ENCODE measurements at places on chromosomes 1 and 21.

- no peak for DNase-seq
Measured at GRCh38 chr1:190019717-190020116, 457.9 kb downstream of the BRINP3 start.

- no peak for DNase-seq
Measured at GRCh38 chr1:207919523-207920170, 8.7 kb upstream of the CD34 start.

GRCh38 chr1:111909030-111909429, 80.4 kb downstream of the KCND3 start:
- DNase-seq = no peak

- DNase-seq = no peak
Measured at GRCh38 chr1:22671999-22672398, 19.0 kb downstream of the C1QB start.

DNA sequence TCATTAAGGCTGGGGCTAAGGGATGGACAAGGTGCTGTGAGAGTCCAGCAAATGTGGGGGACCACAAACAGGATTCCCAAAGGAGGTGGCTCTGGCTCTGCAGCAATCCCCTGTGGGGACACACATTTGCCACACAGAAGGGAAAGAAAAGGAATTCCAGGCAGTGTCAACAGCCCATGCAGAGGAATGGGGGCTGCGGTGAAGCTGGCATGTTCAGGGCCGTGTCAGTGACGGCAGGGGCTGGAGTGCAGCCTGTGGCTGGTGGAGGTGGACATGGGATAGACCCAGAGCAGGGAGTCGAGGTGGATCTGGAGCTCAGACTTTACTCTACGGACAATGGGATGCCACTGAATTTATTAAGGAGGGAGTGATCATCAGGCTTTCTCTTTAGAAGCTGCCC, 183.2 kb downstream of the TRABD2B start:
- DNase-seq = no peak

- DNase-seq = no peak
Measured at GRCh38 chr1:41404308-41404761, 43.1 kb downstream of the FOXO6 start.

- no peak for DNase-seq
Measured at GRCh38 chr1:184426278-184426674, 39.4 kb downstream of the C1orf21 start.

- DNase-seq = peak; percentile 34
Measured at GRCh38 chr1:156160743-156161171, 7.4 kb downstream of the SEMA4A start.

GRCh38 chr1:41380979-41381691, 19.9 kb downstream of the FOXO6 start:
- DNase-seq = no peak

- DNase-seq = no peak
Measured at GRCh38 chr21:35602811-35603362, 457.4 kb downstream of the SETD4 start.

- no peak for DNase-seq
Measured at GRCh38 chr1:107124694-107125093, 16.1 kb upstream of the NTNG1 start.

GRCh38 chr21:35059742-35060141, 10.6 kb upstream of the RUNX1 start:
- no peak for DNase-seq

DNA sequence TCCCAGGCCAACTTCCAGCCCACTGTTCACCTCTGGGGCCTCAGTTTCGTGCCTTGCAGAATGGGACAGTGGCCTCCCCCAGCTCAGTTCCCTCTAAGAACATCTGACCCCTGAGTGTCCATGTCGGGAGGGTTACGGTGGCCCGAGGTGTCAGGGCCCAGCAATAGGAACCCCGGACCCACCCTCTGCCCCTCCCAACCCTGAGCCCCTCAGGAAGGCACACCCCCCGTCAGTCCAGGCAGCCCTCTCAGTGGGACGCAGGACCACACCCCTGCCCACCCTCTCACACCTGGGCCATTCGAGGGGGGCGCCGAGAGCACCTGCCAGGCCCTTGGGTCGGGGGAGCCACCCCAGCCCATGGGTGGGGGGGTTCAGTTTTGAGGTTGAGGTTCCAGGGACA, 447 bp downstream of the TTC34 start:
- no peak for DNase-seq

GRCh38 chr1:185759061-185759460, 24.9 kb downstream of the HMCN1 start:
- DNase-seq = no peak

DNA sequence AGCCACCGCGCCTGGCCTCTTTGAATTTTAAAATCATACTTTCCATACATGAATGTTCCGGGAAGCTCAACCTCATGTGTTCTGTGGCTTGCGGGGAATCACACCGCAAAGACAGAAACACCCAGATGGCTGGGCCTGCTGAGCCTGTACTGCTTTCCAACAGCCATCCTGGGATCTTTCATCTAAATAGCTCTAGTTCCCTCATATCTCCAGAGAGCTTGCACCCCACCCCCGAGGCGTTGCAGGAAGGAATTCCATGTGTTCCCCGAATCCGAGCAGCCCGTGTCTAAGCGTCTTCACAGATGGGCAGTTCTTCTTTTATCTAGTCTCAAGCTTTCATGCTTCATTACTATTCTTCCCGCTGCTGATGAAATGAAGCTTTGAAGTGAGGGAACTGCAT, 66.4 kb downstream of the IGSF21 start:
- no peak for DNase-seq

DNA sequence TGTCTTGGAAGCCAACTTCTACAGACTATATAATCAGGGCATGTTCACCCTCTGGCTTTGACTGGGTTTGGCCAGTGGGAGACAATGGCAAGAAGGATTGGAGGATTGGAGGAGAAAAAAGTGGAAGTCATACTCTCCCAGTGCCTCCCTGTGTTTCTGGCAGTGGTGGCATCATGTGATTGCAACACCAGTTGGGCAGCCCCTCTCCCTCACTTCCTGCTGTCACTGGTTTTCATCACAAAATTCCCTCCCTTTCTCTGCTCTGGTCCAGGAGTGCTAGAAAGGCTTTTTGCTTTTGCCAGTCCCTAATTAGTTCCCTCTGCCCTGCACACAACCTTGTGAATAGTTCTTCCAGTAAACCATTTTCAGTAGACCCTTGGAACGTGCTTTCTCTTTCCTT, 3.7 kb upstream of the QSOX1 start:
- no peak for DNase-seq

GRCh38 chr1:147236959-147237791, 5.3 kb upstream of the CHD1L start:
- DNase-seq = no peak

DNA sequence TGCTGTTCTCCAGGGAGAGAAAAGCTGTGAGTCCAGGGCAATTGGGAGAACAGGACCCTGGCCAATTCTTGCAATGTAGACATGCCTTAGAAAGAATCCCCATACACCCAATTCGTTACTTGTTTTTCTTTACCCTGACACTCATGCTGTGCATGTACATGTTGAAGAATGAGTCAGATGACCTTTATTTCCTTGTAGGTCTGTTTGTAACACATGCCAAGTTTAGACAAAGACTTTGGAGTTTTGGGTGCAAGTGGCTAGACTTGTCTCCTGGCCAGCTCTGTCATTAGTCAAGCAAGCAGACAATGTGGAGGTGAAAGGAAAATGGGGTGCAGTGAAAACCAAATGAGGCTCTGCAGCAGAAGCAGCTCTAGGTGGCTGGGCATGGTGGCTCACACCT, 38.1 kb downstream of the GNPAT start:
- DNase-seq = no peak

GRCh38 chr1:93021539-93022134, 57.4 kb upstream of the MTF2 start:
- DNase-seq = no peak

DNA sequence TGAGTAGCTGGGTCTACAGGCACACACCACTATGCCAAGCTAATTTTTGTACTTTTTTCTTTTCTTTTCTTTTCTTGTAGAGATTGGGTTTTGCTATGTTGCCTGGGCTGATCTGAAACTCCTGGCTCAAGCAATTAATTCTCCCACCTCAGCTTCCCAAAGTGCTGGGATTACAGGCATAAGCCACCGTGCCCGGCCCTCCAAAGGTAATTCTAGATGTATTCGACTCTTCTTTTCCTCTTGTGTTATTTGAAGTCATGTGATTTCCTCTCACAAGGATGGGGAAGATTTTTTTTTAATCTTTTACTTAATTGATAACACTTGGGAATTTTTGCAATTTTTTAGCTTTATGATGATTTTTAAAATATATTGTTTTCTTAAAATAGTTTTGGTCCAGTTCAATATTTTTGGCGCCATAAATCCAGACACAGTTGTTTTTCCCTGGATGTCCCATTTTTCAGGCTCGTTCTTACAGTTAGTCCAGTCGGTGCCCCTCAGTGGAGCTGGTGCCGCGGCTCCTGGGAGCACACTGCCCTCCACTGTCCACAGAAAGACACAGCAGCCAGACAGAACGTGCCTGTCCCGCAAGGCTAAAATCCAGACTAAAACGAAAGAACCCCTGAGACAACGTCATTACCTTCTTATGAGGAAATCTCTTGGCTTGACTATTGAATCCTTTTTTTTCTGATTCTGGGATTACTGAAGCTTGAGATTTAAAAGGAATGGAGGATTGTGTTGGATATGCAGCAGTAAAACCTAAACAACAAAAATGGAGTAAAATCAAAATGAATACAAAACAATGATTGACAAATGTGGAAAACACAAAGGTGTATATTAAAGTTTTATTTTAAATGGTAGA, 22.4 kb downstream of the STPG1 start:
- peak; percentile 43 for DNase-seq

- DNase-seq = peak; percentile 71
Measured at GRCh38 chr1:21270086-21270689, 20.1 kb downstream of the ECE1 start.

DNA sequence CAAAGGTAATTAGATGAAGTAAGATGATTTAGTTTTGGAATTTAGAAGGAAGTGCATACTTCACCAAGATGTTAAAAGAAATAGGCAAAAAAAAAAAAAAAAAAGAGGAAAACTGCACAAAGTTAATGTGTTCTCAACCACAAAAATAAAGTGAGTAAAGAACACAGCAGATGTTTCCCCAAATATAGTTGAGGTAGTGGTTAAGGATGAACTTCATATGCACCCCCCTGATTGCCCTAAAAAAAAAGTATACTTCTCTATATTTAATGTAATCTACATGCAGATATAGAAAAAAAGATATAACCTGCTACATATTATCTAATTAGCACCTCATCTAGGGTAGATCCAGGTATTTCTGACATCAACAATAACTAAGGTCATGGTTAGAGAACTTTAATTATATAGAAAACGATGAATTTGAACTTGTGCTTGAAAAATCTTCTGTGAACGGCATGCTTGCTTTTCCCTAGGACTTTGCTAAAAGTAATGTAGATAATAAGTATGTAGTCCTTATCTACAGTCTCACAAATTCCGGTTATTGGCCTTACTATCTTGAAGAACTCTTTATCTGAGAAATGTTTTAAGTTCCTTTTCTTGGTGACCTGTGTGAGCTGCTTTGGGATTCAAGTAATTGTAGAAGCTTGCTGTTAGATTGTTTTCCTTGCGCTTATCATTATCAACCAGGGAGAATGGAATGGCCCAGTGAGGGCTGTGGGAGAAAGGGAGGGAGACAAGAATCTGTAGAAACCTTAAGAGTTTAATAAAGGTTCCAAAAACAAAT, 70.1 kb upstream of the LRRC7 start:
- DNase-seq = no peak

DNA sequence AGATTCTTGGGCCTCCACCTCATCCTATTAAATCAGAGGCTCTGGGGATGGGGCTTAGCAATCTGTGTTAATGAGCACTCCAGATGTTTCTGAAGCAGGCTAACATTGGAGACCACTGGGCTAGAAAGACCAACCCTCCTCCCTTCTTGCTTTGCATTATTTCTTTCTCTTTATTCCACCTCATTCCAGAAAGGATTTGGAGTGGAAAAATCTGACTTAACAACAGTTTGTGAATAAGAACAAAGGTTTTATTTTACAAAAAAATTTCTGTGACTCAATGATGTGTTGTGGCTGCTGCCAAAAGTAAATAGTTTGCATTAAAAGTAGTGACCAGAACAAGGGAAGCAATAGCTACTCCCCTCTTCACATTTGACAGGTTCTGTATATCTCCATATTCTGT, 79.4 kb downstream of the TGFB2 start:
- DNase-seq = no peak

- no peak for DNase-seq
Measured at GRCh38 chr1:167716000-167716271, 5.8 kb upstream of the MPZL1 start.

DNA sequence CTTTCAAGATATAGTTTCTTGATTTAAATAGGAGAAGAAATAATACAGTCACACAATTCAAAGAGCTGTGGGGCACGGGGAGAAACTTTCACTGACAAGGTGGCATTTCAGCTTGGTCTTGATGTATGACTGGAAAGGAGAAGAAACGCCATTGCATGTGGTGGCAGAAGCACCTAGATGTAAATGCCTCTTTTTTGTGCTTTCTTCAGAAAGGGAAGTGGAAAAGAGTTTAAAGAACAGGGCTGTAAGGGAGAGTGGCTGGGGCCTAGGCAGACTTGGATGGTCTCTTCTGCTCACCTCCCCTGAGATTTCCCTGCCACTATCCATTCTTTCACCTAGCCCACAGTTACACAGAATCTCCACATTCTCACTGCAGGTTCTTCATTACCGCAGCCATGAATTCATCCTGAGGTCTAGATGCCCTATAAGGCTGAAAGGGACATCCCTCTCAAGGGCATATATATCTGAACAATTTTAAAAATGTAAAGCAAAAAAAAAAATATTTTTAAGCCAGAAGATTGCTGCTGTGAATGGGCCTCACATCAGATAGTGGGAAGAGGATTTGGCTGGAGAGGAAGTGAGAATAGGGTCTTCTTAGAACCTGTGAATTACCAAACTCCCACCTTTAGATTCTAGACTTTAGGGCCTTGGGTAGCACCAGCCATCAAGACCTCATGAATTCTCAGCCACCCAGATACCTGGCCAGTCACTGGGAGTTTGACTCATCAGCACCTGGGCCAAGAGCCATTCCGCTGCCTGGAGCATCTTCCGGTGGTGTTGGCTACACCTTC, 23.4 kb downstream of the CACNA1E start:
- no peak for DNase-seq

GRCh38 chr1:24317081-24317480, 2.1 kb upstream of the GRHL3 start:
- no peak for DNase-seq

DNA sequence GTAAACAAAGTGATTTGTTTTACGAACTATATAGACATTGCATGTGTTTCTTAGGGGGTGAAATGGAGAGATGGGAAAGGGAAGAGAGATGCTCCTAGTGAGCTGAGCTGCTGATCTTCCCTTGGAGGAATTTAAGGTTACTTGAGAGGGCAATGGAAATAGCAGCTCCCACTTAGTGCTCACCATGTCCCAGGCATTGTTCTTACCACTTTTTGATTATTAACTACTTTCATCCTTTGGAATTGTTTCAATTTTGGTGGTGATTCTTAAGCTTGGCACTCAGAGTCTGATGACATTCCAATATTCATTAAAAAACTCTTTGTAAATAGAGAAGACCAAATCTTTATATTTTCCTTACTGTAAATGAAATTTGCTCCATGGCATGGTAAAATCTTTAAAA, 124.9 kb downstream of the ITSN1 start:
- DNase-seq = no peak

DNA sequence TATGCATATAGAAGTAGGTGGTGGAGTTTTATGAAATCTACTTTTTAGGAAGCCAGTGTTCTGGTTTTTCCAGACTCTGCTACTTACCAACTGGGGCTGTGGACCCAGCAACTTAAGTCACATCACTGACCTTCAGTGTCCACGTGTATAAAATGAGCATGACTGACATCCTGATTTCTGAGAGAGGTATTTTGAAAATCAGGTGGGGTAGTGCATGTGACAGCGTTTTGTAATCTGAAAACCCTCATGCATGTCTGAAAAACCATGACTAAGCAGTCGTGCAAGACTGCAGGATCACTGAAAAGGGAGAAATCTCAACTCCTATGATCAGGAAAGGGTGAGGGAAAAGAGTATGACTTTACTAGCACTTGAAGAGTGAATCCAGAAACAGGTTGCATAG, 26.1 kb downstream of the CR1L start:
- DNase-seq = no peak

Data from activated CD4-positive, CD25-positive, alpha-beta regulatory T cell treated with anti-CD3 and anti-CD28 coated beads, Interleukin-2, amount 50 U/mL, for 16 hours (primary cell).